Activated CD4-positive, CD25-positive, alpha-beta regulatory T cell (primary cell): ENCODE measurements at places on chromosomes 12 and 14.

- no peak for DNase-seq
These were observed 232.1 kb downstream of the MSRB3 start for GRCh38 chr12:65510584-65511050.

GRCh38 chr12:5500331-5500659 lies 68.4 kb downstream of the NTF3 start:
- DNase-seq: no peak

GRCh38 chr12:40078266-40078665 lies 27.6 kb downstream of the SLC2A13 start:
- no peak for DNase-seq

DNA sequence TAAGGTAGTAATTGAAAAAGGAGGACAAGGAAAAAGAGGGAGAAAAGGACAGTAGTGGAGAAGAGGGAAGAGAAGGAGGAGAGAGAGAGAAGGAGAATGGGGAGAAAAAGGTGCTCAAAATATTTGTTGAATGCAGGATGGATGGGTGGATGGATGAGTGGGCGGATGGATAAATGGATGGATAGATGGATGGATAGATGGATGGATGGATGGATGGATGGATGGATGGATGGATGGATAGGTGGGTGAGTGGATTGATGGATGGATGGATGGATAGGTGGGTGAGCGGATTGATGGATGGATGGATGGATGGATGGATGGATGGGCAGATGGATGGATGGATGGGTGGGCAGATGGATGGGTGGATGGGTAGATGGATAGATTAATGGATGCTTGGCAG lies 21.3 kb upstream of the C14orf132 start:
- no peak for DNase-seq

- no peak for DNase-seq
These were observed 63.0 kb upstream of the PLEKHA5 start for GRCh38 chr12:19066475-19067001.

DNA sequence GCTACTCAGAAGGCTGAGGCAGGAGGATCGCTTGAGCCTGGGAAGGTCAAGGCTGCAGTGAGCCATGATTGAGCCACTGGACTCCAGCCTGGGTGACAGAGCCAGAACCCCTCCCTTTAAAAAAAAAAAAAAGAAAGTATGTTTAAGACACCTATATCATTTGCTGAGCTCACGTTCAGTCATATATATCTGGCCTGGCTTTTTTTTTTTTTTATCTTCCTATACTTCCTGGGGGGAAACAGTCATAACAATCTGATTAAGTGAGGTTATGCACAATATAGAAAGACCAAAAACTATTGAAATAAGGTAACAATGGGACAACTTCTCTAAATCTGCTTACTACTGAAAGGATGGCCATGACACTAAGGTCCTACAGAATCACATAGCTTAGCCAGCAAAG lies 9.4 kb upstream of the ARID2 start:
- no peak for DNase-seq

DNA sequence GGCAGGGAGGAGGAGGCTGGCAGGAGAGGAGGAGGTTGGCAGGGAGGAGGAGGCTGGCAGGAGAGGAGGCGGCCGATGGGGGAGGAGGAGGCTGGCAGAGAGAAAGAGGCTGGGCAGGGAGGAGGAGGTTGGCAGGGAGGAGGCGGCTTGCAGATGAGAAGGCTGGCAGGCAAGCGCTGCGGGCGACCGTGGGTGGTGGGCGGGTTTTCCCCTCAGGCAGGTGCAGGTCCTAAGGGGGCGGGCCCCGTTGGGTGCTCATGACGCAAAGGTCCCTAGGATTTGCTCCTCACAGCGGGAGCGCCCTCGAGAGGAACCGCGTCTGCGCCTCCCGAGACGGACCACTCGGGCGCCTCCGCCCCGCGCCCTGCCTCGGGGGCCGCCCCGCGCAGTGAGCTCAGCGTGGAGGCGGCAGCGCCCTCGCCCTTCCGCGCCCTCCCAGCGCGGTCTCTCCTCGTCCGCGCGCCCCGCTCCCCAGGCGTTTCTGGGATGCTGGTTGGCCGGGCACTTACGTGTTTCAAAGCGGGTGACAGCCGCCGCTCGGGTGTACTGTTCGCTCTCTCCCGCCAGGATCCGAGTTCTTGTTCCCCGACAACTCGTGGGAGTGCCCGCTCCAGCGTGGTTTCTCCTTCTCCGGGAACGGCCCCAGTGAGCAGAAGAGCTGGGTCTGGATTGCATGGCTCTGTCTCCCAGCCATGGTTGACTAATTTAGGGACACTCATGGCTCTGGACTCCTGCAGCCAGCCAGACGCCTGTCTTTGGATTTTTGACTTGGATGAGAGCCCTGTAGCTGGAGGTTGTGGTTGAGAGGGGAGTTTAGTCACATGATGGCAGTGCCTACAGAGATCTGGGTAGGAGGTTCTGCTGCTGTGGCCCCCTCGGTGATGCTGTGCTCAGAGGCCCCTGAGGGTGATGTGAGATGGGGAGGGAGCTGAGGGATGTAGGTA lies 64.1 kb upstream of the PPP4R3A start:
- peak; percentile 19 for DNase-seq

GRCh38 chr12:63869656-63870055 lies 25.2 kb downstream of the SRGAP1 start:
- DNase-seq: no peak

- DNase-seq: no peak
These were observed 51.1 kb upstream of the RPH3A start for GRCh38 chr12:112740387-112740934.

DNA sequence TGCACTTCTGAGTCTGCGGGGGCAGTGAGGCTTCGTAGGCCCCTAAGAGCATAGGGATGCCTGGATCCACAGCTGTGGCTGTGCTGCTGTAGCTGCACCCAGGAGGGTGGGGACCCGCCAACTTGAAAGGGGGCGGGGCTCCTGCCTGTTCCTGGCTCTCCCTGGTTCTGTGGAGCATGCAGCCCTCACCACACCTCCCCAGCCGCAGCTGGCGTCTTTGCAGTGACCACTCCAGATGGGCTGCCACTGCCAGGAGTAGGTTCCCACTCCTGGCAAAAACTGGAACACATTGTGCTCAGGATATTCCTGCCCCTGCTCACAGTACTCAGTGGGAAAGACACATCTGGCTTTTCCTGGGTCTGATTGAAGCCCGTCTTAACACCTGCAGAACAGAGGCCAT lies 35.8 kb downstream of the TIMELESS start:
- no peak for DNase-seq

DNA sequence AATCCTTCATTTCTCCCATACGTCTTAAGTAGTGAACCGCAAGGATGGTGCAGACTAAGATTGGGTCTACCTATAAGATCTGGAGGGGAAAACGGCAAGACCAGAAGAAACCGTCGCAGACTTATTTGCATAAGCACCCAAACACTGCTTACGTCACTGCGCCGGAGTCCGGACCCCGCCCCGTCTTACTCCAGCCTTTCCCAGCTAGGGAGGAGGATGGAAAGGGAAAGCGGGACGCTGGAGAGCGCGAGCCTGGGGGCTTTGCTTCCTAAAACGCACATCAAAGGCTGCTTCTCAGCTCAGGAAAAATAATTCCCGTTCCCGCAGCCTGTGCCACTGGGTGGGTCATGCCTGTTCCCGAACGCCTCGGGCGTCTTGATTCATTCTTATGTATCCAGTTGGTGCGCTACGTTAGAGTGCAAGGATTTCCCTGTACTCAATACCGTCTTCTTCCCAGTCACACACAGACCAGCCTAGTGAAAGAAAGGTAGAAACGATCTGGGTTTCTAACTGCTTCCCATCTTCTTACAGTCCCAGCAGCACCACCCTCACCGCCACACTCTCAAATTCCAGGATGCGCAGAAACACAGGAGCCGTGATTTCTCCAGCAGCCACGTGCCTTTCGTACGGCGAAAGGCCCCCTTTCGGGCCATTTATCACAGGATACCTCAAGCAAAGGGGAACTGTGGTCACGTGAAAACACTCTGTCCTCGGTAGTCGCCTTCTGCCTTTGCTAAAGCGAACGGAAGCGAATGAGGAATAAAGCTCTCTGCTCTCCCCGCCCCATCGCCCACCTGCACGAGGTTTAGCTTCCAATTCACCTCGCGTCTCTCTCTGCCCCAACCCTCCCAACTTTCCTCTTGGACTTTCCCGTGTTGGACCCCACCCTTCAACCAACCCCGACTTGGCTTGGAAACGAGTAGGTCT lies 1.1 kb downstream of the SLC6A15 start:
- no peak for DNase-seq

DNA sequence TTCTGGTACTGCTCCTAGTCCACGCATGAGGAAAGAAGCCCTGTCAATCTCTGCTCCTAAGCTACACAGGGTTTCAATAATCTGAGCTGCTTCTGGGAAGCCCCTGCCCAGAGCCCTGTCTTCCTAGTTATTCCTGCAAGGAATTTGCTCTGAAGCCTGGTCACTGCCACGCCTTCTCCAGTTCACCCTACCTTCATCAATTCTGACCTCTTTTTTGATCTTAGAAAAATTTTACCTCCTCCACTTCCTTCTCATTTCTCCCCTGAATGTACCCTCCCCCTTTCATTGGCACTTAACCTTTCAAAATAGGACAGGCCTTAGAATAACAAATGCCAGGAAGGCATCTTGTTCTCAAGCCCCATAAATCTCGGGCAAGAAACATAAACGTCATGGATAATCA lies 14.9 kb upstream of the LRRK2 start:
- DNase-seq: no peak

GRCh38 chr14:77574446-77575115 lies 41.9 kb downstream of the SPTLC2 start:
- DNase-seq: no peak

GRCh38 chr14:44412858-44413569 lies 94.1 kb downstream of the FSCB start:
- DNase-seq: no peak

DNA sequence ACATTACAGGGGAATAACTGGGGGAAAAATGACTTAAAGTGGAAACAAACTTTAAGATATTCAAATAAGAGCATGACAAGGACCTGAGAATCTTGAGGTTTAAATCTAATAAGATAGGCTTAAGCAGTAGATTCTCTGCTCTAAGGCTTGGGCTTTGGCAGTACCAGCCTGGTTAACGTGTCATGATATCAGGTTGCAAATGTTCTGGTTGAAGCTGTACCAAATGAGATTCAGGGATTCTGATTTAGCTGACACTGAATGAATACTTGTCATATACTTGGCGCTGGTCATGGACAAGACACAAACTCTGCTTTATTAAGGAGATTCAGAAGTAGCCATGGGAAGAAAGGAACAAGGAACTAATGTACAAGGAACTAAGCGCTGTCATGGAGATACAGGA lies 6.1 kb downstream of the TCP11L2 start:
- DNase-seq: no peak

- DNase-seq: no peak
These were observed 41.7 kb downstream of the TSPAN11 start for GRCh38 chr12:30968211-30968610.

GRCh38 chr12:88952562-88952942 lies 372.3 kb upstream of the KITLG start:
- DNase-seq: no peak

GRCh38 chr14:49969961-49970360 lies 77.1 kb downstream of the ARF6 start:
- no peak for DNase-seq

DNA sequence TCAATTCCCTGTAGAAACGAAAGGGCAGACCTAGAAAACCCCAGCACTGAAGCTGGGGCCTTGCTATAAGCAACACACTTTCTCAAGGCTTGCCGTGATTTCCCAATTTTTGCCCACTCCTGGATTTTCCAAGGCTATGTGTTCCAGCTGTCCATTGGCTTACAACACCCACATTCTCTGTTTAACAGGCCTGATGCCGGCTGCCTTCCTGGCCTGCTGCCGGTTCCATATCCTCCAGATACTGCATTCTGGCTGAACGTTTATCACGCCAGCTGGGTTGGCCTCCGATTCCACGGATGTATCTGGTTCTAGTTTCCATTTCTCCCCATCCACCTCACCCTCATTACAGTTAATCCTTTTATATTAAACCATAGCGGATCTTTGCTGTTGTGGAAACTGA lies 2.0 kb upstream of the PCNX1 start:
- no peak for DNase-seq

- no peak for DNase-seq
These were observed 30.6 kb upstream of the ISM2 start for GRCh38 chr14:77529213-77529612.

DNA sequence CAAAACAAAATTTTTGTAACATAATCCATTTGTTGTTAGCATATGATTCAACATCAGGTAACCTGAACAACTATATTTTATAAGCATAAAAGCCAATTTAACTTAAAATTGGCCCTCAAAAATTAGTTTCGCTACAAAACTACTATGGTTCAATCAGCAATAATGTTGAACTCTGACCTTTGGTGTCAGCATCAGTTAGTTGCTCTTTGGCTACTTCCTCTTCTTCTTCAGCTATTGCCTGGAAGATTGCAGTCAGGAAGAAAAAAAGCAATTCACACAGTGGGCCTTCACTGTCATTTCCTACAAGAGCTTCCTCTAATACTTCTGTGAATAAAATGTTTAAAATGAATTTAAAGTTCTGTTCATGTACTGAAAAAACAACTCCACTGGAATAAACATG lies 78.2 kb upstream of the CFL2 start:
- DNase-seq: no peak

GRCh38 chr14:67583711-67584644 lies 16.1 kb downstream of the PIGH start:
- DNase-seq: no peak

DNA sequence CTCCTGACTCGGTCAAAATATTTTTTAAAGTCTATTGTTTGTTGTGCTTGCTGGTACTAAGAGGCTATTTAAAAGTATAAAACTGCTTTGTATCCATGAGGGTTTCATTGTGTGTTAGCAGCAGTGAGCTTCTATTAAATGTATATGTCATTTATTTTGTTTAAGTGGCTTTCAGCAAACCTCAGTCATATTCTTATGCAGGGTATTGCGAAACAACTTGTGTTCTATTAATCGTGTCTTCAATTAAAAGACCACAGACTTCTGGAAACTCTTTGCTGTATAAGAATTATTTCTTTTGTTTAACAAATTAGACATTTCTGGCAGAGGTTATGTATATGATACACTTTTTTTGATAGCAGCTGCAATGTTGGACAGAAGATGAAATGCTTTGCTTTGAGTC lies 6.5 kb downstream of the IAPP start:
- no peak for DNase-seq

DNA sequence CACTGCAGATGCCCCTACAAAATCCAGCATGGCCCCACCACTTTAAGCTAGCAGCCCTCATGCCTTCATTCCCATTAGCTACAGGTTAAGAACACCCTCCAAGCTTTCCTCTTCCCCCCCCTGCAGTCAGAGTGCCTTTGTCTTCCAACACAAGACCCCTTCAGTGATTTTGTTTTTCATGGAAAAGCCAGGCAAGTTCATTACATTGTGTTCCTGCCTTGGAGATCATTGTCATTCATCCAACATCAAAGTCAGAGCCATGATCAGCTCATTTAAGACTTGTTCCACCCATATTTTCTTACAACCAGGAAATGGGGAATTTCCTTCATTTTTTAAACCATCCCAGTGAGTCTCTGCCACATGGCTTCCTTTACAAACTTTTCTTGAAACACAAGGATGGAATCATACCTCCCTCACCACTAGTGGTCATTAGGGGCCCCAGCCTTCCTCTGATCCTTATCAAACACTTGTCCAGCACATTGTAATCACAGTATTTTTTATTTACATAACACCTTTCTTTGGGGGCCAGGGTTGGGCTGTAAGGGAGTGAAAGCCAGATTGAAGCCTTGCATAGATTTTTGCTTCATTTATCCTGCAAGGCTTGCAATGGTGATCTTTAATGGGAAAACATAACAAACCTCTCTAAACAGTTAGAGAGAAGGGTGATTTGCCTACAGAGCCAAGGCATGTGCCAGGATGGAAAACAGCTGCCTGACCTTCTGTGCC lies 765.3 kb downstream of the MED13L start:
- no peak for DNase-seq
